Stimulated activated CD4-positive, alpha-beta T cell treated with anti-CD3 and anti-CD28 coated beads, Interleukin-2, amount 100 ng/mL, for 24 hours (primary cell): ENCODE measurements at places on chromosomes 12 and 14.

GRCh38 chr12:31588976-31589375 is 2.0 kb downstream of the DENND5B start:
- no peak for DNase-seq

DNA sequence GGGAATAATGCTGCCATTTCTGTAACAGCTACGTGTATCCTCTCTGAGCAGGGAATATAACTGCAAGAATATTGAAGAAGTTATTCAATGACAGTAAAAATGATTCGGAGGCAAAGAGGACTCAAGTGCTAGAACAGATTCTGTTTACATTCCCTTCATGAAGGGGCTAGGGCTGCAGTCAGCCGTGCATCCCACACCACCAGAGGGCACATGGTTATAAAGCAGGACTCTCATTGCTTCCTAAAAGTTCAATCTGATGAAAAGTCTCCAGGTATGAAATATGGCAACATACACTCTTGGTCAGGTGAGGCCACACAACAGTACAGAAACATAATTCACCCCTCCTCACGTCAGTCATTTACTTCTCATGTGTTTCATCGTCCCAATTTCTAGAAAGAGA is 34.0 kb downstream of the TCHP start:
- DNase-seq, result no peak

DNA sequence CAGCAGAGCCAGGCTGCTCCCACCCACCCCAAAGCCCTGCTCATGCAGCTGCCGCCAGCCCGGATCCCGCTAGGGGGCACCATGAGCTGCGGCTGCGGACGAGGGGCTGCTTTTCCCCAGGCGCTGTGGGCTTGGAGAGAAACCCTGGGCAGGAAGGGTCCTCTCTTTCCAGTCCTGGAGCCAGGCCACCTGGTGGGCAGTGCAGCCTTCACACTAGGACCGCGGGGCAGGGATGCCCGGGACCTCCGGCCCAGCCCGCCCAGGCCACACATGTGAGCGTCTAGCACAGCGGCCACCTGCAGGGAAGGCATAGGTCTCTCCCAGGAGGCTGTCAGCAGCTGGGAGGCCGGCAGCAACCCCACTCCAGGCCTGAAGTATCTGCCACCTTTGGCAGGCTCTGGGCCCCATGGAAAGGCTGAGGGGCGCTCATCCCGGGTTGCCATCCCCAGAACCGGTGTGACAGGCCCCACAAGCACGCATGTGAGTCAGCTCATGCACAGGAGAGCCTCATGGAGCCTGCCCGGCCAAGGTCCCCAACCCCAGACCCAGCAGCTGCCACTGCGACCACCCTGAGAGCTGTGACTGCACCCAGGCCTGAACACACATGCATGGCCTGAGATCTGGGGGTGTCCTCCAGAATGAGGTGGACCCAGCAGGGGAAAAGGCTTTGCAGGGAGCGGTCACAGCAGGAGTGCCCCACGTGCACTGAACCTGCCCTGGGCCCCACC is 280.0 kb upstream of the RTL1 start:
- no peak for DNase-seq

DNA sequence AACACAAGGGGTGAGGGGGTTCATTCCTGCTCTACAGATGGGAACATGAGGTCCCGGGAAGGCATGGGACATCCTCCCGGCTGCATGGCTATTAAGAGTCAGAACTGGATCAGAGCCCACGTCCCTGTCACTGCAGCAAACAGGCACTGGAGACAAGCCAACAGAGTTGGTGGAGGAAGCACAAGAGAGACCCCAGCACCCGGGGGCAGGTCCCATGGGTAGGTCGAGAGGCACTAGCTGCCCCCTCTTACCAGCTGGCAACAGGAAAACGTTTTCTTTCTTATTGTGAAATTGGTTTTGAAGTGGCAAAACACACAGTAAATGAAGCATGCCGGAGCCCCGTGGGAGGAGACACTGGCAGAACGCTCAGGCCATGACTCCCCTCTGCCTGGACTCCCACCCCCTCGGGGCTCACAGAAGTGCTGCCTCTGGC is 43.6 kb downstream of the SYNE3 start:
- DNase-seq, result no peak

GRCh38 chr14:90730206-90730766 is 85.9 kb downstream of the TTC7B start:
- DNase-seq, result no peak

- no peak for DNase-seq
Measured at GRCh38 chr12:48994224-48995085, 4.7 kb downstream of the DDN start.

GRCh38 chr12:93098077-93098476 is 169.0 kb upstream of the EEA1 start:
- peak; percentile 72 for DNase-seq

DNA sequence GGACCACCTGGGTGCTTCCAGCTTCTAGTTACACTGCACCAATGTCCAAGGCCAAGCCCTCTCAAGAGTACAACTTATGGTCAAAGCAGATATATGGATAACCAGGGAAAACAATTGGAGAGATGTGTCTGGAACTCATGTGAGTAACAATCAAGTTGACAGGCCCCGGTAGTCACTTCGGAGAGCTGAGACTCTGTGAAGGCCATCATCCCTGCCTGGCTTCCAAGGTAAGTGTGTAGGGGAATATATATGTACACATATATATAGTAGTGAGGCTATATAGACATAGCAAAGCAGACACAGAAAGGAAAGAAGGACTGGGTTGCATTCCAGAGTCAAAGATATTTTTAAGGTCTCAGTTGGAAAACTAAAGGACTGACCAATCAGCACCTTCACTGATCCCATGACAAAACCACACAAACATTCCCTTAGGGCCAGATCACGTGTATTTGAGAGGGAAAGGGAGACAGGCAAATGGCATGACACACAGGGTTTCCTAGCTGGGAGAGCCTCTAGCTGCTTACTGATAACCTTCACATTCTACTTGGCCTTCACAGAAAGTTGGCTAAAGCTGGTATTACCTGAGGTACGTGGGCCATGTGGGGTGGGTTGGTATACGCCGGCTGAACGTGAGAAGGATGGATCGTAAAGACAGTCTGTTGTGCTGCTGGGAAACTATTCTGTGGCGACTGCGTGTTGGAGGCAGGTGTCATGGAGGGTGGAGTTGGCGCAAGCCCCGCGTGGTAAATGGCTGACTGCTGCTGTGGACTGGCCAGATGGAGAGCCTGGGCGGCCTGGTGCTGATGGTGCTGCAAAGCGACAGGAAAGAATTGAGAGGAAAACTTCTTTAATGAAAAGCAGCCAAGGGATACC is 50.0 kb downstream of the SH2B3 start:
- DNase-seq, result no peak

DNA sequence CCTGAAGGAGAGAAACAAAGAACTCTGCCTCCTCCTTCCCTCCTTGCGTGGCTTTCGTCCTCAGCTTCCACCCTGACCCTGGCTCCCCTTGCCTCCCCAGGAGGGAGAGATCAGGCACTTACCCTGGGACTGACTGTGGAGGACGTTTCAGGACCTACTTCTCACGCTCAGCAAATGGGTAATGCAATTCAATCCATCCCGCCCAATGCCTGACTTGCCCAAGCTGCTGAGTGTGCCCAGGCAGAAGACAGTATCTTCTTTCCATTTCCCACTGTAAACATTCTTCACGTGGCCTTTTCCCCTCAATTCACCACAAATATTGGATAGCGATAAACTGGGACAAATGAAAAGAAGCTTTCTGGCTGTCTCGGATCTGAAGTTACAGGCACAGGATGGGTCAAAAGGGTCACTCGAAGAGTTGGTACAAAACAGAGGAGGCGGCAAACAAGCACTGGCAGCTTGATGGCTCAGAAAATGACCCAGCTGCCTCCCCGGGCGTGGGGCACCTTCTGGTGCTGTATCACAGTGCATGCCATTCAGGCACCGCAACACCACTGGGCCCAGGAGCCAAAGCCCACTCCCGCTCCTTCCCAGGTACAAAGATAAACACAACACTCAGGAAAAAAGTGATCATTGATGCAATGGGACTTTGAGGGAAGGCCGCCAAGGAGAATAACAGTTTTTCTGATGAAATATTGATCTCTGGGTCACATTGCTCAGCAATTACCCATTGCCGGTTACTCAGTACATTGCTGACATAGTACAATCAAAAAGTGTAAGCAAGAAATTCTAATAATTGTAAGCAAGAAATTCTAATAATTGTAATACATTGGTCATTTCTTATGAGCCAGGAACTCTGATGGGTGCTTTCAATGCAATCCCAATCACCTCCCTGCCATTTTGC is 65.8 kb downstream of the TRIM9 start:
- no peak for DNase-seq

DNA sequence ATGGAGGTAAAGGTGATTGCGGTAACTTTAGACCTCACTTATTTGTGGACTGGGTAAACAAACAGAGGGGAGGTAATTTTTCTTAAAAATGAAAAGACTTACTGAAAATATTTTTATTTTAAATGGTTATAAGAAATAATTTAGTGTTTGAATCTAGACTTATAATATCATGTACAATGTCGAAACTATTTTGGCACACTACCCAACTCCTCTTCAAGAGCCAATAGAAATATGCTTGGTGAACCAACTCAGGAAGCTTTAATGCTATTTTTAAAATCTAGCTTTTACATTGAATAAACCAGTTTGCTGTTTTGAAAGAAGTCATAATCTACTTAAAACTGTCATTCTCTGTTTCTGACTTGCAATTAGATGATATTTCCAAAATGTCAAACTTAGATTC is 175.8 kb upstream of the NPAS3 start:
- DNase-seq, result no peak

DNA sequence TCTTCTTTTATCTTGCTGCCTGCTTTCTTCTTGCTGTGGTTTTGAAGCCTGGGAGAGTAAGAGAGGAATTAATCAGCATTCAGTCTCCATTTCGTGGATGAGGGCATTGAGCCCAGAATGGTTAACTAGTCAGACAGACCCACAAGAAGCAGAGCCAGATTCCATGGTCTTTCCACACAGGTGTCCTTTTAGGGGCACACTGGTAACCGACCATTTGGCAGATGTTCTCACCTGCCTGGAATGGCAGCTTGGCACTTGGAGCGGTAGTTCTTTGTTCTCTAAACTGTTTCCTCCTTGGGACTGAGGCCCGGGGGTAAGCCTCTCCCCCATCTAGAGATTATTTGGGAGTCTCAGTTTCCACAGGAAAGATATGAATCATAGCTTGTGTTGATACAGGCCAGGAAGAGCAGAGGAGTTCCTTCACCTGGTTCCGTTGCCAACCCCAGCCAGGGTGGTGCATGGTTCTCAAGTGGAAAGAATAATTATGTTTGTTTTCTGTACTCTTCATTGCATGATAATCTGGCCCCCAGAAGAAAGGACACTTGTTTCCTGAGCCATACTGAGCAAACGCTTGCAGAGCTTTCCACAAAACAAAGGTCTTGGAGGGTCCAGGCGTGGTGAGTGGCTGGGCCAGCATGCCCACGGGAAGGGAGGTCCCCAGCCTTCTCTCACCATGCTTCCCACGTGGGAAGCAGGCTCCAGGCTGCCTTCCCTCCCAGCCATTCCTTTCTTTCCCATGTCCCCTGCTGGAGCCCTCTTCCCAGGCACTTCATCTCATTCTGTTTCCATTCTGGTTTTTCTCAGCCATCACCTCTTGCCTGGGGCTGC is 2.0 kb upstream of the KRT75 start:
- DNase-seq, result no peak

DNA sequence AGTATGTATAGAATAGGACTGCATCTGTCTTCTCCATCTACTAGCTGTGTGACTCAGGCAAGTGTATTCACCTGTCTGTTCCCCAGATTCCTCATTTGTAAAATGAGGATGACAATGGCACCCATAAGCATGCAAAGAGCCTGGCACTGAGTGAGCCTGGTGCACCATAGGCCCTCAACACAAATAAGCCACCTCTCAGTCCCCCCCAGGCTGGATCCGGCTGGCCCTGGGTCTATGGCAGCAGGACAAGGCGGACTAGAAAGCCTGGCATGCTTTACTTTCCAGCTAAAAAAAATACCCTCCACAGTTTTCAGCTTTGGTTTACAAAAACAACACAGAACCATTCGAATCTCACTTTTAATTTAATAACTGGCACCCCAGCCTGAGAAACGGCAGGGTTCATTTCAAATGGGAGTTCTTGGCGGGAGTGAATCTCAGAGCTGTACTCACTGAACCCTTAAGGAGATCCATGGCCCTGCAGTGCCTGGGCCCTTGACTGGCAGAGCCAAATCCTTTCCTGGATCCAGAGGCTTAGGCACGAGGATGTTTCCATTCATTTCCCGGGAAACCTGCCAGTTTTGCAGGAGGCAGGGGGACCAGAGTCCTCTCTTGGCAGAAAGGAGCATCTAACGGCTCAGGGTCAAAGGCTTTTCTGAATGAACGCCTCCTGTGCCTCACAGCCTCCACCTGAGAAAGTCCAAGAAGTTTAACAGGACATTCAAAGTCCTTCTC is 17.7 kb downstream of the SYNE3 start:
- DNase-seq, result no peak

GRCh38 chr12:15562263-15562662 is 226.9 kb downstream of the EPS8 start:
- no peak for DNase-seq

DNA sequence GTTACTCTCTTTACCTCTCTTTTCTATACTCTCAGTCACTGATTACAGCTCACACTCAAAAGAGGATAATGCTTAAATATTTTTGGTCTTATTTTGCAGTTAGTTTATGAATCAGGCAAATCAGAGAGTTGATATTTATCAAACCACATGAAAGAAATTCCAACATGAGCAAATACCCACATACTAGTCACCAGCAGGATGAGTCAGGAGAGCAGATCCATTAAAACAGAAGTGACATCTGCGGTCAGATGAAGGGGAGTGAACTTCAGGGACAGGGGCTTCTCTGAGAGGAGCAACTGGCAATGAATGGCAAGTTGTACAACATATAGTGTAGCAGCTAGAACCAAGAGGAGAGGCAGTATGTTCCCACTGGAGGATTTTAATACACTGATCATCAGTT is 258.7 kb downstream of the SYT10 start:
- DNase-seq, result no peak

DNA sequence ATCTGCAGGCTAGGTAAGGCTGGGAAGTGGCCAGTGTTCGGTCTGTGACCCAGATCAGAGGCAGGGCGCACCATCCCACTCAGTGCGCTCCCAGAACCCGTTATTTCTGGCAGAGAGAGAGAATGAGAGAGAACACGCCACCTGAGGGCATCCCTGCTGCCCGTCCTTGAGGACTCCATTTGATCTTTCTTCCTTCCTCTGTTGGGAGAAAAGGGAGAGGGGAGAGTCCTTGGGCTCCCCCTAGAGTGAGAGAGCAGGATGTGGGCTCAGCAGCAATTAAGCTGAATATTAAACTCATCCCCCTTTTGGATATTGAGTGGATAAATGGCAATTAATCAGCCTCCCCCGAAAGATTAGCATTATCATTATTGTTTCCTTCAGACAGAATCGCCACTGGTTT is 70.6 kb downstream of the IFT43 start:
- DNase-seq, result no peak
